ENCODE measurements at places on chromosomes 7 and 10.

DNA sequence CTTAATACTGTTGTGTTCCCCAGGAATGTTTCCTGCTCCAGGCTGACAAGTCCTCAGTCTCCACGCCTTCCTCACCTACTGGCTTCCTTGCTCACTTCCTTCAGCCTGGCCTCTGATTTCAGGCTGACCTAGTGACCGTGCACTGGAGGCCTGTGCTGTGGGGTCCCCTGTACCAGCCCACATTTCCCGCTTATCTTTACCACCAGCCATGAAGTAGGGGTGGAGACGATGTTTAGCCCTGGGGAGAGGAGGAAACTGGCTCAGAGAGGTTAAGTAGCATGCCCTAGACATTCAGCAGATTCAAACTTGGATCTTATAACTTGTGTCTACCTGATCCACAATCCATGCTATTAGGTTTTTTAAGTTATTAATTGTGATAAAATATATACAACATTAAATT is 4.8 kb upstream of the ZNF488 start:
- no peak for DNase-seq

- DNase-seq: peak; percentile 69
Measured at GRCh38 chr7:88224601-88225275, 4.9 kb upstream of the SRI start.

- DNase-seq: peak; percentile 22
Measured at GRCh38 chr10:62851442-62851841, 35.3 kb upstream of the EGR2 start.

DNA sequence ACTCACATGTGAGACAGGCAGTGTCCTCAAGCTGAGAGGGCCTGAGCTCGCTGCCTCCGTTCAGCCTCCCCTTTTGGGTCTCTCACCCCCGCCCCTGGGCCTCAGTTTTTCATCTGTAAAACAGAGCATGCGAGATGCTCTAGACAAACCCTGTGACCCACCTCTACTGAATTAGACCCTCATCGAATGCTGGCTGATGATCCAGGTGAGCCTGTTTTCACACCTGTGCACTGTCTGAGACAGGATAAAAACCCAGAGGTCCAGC is 102.1 kb downstream of the PDGFA start:
- DNase-seq: no peak

DNA sequence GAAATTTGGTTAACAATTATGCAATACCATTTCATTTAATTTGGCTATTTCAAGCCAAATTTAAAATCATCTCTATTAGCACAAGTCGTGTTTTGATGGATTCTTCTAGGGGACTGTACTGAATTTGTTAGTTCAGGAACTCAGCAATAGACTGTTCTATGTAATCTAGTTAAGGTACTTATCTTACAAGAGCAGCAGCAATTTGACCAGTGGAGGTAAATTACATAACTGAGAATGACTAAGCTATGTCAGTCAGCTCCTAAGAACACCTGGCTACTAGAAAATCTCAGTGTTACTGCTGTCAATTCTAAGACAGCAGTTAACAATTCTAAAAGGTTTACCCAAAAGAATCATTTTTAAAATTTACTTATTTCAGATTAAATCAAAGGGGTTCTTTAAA is 513.9 kb upstream of the ZWINT start:
- DNase-seq: no peak

DNA sequence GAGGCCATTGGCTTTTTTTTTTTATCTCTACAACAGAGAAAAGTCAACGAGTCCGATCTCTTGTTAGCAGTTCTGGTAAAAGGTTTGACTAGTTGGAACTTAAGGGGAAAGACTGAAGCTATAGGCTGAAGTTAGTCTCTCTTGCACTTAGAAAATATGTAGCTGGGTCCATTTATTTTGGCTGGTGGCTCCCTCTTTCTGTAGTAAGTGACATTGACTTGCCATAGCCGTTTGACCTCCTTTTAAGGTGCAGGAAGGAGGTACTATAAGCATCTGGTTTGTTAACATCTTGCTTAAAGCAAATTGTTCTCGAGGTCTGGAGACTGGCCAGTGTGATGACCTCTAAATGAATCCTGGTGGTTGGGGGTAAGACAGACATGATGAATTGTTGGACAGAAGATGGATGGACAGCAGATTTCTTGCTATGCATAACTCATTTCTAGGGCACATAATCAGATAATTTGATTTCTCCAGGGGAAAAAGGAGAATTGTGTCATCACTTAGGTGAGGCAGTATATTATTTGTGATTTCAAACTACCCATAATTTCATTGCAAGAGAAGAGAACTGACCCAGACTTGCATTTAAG is 356.3 kb upstream of the GALNT17 start:
- no peak for DNase-seq

DNA sequence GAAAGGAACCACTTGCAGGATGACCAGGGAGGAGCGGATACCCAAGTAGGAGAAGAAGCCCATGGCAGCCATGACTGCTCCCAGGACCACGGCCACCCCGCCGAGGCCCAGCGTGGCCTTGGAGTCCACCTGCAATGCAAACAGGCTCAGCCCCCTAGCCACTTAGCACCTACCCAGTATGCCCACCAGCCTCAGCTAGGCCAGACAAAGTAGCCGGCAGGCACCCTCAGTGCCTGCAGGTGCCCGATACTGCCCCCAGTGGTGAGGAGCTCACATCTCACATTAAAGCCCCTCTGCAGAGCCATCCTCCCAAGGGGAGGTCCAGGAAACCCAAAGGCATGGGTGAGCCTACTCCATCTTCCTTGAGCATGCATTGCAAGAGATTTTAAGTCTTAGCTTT is 6.6 kb downstream of the NPC1L1 start:
- DNase-seq: peak; percentile 26

DNA sequence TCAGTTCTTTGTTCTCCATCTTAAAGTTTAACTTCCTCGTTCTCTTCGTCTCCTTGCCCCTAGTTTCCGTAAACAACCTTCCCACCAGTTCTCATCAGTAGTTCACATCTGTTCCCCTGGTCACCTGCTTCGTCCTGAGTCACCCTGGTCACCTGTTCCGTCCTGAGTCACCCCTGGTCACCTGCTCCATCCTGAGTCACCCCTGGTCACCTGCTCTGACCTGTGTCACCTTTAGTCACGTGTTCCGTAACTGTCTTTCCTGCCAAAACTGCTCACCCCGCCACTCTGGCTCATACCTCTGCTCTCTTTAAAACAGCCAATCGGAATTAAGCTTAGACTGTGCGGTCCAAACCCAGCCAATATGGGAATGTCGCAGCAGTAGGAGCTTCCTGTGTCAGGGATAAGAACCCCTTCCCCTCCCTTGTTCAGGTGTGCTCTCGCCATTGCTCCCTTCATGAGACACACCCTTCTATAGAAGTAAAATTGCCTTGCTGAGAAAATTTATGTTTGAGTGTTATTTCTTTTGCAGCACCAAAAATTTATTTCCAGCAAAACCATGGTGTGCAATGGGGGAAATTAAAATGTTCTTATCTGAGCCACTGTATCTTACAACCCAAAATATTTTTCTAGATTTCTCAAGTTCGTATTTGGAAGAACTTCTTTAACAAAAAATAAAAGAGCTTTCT is 112.2 kb downstream of the VIM start:
- DNase-seq: no peak

- DNase-seq: no peak
Measured at GRCh38 chr10:47049056-47049851, 138.0 kb downstream of the PTPN20 start.

- no peak for DNase-seq
Measured at GRCh38 chr10:58268454-58268945, 462 bp upstream of the CISD1 start.

- DNase-seq: peak; percentile 34
Measured at GRCh38 chr7:146791344-146792285, 675.0 kb downstream of the CNTNAP2 start.

DNA sequence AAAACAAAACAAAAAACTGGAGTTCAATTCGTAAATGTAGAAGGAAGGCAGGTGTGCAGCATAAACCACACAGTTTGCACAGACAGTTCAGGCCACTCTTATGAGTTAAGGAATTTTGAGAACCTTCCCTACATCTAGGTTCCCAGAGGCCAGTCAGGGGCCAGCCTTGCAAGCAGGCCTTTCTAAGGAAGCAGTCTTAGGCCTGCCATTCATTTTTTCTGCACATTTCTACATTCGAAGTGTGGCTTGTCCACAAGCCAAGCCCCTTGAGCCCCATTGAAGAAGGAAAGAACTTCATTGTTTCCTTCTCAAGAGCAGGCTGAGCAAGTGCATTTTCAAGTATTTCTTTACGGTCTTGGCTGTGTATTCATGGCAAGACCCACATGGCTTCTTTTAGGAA is 11.4 kb upstream of the OSBPL3 start:
- no peak for DNase-seq

- no peak for DNase-seq
Measured at GRCh38 chr10:115871855-115872254, 401.2 kb downstream of the GFRA1 start.

GRCh38 chr7:92061154-92061553 is 73.1 kb downstream of the CYP51A1 start:
- DNase-seq: no peak

GRCh38 chr7:127730658-127731276 is 78.8 kb downstream of the SND1 start:
- no peak for DNase-seq

DNA sequence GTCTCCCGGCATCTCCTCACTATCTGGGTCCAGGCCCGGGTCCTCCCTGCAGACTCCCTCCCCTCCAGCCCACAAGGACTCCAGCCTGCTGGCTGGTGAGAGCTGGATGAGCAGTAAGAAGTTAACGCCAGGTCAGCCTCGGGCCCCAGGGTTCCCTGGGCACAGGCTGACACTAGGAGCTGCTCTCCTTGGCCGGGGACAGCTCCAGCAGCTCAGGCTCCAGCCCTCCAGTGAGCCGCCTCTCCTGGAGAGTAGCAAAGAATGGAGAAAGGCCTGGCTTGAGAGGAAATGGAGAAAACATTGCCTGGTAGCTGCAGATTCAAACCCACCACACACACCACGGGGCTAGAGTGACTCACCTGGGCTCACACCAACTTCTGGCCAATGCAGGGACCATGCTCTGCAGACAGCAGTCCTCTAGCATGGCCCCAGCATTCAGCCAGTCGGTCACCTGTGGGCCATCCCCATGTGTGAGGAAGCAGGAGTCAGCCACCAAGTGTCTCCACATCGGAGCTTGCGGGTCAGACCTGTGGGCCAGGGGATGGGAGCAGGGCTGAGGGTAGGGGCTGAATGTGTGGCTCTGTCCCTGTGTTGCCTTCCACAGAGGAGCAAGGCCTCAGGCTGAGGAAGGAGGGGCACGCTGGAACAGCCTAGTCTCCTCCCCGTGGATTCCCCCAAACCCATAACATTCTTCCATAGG is 6.5 kb downstream of the SAP25 start:
- DNase-seq: no peak

GRCh38 chr10:90432866-90433265 is 425.0 kb downstream of the HTR7 start:
- no peak for DNase-seq

DNA sequence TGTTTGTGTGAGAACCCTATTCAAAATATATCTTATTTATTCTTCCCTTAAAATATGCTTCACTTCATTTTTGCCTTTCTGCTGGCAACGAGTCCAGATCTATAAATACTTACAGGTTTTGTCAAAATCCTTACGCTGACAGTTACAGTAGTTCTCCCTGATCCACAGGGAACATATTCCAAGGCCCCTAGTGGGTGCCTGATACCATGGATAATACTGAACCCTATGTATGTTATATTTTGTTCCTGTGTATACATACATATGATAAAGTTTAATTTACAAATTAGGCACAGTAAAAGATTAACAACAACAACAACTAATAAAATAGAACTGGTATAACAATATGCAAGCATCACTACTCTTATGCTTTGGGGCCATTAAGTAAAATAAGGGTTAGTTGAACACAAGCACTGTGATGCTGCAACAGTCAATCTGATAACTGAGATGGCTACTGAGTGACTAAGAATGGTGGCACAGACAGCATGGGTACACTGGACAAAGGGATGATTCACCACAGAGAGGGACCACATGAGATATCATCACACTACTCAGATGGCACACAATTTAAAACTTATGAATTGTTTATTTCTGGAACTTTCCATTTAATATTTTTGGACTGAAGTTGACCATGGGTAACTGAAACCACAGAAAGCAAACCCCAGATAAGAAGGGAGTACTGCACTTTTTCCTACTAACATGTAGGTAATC is 29.4 kb upstream of the PCGF5 start:
- peak; percentile 38 for DNase-seq

DNA sequence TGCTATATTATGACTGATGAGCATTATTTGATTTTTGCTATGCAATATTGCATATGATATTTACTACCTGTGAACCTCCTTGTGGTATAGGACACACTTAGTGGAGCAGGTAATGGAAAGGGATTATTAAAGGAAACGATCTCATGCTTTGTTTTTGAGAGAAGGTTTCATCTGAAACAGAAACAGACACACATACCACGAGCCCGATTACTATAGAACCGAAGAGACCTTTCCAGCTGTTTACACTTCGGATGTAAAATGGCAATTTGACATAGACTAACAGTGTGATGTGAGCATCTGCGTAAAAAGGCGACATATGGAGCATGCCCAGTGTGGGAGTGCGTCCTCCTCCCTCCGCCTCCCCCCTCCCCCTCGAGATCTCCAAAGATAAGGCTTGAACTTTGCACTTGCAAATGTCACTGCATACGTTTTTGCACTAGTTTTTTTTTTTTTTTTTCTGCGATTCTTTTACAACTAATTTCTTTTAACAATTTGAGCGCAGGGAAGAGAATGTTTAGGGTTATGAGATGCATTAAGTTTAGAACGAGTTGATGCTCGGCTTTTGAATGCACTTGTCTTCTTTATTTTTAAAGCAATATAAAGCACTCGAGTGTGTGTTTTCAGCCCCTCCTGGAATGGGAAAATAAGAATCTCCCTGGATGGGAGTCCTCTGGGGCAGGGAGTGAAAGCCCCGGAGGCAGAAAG is 251.0 kb downstream of the NSUN6 start:
- DNase-seq: no peak

DNA sequence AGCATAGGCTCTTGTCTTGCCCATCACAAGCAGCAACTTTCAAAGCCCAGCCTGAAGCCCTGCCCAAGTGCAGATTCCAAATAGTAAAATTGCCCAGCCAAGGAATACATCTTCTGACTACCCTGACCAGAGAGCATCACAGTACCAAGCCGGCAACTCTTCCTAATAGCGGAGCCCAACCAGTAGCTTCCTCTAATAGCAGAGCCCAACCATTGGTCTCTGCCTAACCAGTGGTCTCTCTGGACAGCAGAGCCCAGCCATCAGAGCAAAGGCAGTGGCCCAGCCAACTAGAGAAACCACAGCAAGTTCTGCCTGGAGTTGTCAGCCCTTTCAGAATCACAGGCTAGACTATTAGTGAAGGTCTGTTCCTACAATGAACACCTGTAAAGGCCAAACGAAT is 285.6 kb downstream of the HGF start:
- peak; percentile 67 for DNase-seq

GRCh38 chr10:22761569-22762220 is 47.3 kb upstream of the PIP4K2A start:
- DNase-seq: peak; percentile 56

GRCh38 chr10:88979153-88979562 is 11.4 kb upstream of the FAS start:
- DNase-seq: peak; percentile 80

GRCh38 chr7:5596046-5596895 is 172.6 kb upstream of the TNRC18 start:
- peak; percentile 95 for DNase-seq
